Right lobe of liver (tissue), 6 donors: ENCODE measurements at places on chromosomes 12 and 14.
A peak's percentile ranks its signal among the peaks of the same experiment; 100 is the strongest.

GRCh38 chr12:19633641-19634040 is 194.3 kb downstream of the AEBP2 start:
- no peak for DNase-seq

GRCh38 chr14:23375527-23376251 is 1.2 kb upstream of the CMTM5 start:
- DNase-seq = no peak

DNA sequence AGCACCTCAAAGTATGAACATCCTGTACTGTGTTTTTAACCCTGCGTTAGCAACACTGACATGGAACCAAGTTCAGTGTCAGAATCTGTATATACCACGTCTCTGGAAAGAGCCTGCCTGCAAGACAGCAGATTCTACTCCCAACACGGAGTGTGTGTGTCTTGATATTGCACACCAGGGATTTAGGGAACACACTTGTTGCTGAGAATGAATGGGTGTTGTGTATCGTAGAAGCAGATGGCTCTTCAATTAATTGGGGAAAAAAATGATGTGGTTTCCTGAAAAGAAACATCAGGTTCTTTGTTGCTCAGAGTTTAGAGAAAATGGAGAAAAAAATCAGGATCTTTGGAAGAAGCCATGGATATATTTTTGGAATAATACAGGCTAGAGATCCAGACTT is 170.8 kb downstream of the EGLN3 start:
- no peak for DNase-seq

DNA sequence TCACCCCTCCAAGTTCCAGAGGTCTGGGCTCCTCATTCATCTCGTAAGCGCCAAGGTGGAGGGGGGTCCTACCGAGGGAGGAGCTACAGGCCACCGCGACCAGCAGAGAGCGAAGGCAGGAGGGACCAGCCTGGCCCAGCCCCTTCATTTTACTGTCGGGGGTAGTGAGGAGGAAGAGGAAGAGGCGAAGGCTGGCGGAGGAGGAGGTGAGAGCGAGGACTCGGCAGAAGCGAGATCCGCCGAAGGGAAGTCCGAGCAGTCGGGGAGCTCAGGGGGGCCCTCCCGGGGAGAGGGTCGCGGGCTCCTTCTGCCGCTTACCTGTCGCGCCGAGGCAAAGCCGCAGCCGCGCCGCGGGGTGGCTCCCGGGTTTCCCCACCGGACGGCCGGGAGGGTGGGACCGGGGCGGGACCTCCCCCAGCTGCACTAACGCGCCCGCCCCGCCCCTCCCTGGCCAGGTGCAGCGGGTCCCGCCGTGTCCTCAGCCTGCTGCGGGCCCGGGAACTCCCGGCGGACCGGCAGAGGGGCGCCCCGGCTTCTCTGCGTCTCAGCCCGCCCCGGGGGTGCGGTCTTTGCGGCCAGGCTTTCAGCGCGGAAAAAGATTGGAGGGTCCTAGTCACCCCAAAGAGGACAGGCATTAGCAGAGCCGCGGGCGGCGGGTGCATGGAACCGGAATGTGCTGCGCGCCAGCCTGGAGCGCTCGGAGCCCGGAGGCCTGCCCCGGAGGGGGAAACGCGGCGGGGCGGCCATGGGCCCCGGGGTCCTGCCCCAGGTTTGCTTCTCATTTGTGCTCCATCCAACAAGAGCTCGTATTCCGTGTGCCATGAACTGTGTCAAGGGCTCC is at the start of gene GALNT6:
TSS of gene GALNT6 (minus strand) at position 124 of the 841 bp plus-strand sequence. CDS start 11,625 bp downstream, outside the sequence.
- peak; percentile 65 for DNase-seq

DNA sequence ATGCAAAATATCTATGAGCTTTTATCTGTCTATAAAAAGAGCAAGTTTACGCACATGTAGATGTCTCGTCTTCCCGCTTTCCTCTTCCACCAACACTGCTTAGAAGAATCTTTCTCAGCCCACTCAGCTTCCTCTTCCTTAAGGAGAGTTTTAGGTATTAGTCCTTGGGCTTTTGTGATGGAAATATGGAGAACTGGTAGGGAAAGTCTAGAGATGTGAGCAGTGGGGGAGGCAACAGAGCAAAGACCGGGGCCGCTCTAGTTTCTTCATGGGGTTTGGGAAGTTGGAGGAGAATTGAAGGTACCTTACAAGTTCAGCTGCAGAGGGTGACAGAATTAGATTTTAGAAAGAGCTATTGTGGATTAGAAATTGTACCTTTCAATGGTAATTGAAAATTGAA is 56.3 kb upstream of the CPNE8 start:
- no peak for DNase-seq

DNA sequence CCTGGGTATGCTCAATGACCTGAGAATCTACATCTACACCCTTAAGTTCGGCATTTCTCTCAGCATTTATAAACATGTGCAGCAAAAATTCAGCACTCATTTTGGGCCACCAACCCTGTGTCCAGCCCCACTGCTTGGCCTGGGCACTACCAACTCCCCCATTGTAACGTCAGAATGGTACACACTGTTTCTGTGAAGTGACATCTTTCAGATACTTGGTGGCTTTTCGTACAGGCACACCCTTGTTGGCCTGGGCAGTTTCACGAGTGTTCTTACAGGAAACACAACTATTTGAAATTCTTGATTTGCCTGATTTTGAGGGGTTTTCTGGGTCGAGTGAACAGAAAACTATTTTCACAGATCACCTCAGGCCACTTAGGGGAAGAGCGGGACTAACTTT is 46.0 kb downstream of the TSHR start:
- no peak for DNase-seq

GRCh38 chr14:76138758-76139723 is 12.7 kb upstream of the GPATCH2L start:
- peak; percentile 23 for DNase-seq

DNA sequence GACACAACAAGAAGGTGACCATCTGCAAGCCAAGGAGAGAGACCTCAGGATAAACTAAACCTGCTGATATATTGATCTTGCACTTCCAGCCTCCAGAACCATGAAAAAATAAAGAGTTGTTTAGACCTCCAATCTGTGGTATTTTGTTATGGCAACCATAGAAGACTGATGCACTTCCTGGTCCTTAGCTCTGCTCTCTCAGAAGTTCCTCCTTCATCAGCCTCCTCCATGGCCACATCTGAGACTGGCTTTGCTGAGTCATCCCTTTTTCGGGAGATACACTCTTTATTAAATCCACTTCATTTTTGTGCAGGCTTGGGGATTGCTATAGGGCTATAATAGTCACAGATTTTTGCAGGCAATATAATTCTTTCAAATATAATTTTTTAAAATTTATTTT is 89.6 kb upstream of the ATF7IP start:
- DNase-seq = no peak

GRCh38 chr12:3019005-3019680 is 58.0 kb upstream of the TSPAN9 start:
- no peak for DNase-seq

DNA sequence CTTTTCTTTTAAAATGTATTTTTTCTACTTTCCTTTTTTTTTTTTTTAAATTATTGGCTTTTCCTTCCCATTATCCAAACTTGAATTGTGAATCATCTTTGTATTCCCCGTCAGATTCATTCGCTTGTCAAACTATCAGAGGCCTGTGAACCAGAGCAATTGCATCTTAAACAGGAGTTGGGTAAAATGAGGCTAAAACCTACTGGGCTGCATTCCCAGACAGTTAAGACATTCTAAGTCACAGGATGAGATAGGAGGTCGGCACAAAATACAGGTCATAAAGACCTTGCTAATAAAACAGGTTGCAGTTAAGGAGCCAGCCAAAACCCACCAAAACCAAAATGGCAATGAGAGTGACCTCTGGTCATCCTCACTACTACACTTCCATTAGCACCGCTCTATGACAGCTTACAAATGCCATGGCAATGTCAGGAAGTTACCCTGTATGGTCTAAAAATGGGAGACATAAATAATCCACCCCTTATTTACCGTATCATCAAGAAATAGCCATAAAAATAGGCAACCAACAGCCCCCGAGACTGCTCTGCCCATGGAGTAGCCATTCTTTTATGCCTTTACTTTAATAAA is 19.9 kb downstream of the FUT8 start:
- DNase-seq = no peak

- DNase-seq = peak; percentile 10
Observed at GRCh38 chr14:35351897-35352273, 52.7 kb downstream of the NFKBIA start.

DNA sequence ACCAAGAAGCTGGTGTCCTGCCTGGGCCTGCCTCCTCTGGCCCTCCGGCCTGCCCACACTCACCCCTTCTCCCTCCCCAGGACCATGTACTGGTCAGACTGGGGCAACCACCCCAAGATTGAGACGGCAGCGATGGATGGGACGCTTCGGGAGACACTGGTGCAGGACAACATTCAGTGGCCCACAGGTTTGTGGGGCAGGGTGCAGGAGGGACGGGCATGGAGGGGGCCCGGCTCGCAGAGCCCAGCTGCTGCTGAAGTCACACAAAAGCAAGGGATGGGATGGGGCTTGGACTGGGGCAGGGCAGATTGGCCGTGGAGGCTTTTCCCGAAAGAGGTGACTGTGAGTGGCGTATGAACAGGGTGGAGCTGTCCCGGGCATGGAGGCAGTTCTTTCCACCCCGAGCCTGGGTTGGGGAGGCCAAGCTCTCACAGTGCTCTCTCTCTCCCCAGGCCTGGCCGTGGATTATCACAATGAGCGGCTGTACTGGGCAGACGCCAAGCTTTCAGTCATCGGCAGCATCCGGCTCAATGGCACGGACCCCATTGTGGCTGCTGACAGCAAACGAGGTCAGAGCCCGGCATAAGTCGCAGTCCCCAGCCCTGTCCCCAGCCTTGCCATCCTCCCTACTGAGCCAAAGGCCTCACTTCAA is 7.8 kb upstream of the NXPH4 start:
- no peak for DNase-seq

GRCh38 chr12:5796171-5796958 is 148.7 kb downstream of the ANO2 start:
- no peak for DNase-seq

DNA sequence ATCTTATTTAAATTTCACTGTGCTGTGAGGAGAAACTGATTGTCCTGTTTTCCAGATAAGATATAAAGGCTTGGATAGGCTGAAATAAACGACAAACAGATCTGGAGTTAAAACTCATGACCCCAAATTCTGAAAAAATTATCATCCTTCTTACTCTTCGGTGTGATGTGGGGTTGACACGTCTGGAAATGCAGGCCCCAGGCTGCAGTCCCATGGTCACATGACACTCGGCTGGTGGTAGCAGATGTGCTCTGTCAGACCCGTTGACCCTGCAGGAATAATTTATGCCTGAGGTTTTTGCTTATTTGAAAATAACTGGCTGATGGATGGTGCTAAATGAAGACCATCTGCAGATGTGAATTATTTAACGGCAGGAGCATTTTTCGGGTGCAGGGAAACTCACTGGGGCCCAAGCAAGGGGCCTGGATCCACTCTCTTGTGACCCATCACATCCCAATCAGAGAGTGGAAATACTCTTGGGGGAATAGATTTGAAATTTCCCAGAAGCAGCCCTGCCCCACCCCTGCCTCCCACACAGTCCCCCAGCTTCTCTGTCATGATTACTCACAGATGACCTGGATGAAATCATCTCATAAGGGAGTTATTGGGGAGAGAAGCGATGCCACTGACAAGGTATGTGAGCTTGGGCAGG is 47.7 kb upstream of the CMKLR1 start:
- no peak for DNase-seq

GRCh38 chr14:93538413-93538812 is 107.7 kb downstream of the UNC79 start:
- no peak for DNase-seq

GRCh38 chr12:54958048-54958658 is 26.4 kb downstream of the TESPA1 start:
- DNase-seq = no peak

DNA sequence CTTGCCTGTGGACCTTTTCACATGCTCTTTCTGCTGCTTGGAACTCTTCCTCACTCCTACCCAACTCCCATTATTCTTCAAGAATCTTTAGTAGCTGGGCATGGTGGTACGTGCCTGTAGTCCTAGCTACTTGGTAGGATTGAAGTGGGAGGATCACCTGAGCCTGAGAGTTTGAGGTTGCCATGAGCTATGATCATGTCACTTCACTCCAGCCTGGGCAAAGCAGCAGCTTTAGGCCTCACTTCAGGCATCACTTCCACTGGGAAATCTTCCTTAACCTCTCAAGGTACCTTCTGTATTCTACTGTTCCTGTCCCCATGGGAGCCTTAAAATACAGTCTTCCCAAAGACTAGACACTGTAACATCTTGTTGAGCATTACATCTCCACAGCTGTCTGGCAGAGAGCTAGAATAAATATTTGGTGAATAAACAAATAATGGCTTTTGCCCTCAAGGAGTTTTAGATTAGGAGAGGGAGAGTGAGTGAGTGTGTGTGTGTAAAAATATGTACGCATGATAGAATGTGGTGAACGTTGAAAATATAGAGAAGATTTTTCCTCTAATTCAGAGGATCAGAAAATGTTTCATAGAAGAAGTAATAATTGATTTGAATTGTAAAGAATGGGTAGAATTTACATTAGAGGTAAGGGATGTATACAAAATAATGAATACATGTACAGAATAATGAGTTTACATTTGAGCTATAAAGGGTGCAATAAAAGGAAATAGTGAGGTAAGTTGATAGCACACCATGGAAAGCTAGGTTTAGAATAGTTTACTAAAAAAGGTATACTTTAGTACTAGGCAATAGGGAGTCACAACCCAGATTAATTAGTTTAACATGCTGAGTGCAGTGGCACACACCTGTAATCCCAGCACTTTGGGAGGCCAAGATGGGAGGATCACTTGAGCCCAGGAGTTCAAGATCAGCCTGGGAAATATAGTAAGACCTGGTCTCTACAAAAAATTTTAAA is 29.2 kb upstream of the BMAL2 start:
- no peak for DNase-seq

DNA sequence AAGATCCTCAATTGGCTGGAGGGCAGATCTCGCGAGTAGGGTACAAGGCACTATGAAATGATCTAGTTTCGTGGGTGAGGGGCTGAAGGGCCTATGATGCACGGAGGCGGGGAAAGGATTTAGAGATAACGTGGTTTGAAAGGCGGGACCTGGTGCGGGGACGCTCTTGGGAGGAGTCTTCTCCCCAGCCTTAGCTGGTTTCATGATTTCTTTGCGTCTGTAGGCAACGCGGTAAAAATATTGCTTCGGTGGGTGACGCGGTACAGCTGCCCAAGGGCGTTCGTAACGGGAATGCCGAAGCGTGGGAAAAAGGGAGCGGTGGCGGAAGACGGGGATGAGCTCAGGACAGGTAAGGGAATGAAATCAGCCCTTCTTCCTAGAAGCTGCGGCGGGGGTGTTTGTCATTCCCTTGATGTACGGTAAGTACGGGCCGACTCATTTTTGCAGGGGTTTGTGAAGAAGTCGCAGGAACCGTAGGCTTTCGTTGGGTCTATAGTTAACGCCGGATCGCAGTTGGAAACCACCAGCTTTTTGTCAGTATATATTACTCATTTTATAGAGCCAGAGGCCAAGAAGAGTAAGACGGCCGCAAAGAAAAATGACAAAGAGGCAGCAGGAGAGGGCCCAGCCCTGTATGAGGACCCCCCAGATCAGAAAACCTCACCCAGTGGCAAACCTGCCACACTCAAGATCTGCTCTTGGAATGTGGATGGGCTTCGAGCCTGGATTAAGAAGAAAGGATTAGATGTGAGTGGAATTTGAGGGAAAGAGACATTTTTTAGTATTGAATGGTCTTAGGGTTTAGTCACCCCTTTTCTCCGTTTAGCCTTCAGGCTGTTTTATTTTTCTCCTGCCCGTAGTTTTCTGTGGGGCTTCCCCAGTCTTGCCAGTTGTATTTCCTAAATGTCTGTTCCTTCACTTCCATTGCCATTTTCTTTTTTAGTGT is 602 bp downstream of the APEX1 start:
- DNase-seq = no peak
